ENCODE measurements at places on chromosomes 2 and 18. TPM values are rescaled to one million over a fixed set of nuclear protein-coding genes. Genes with fewer than 3 reads are reported as not detected.
A peak's percentile ranks its signal among the peaks of the same experiment; 100 is the strongest.

- DNase-seq = no peak
Measured at GRCh38 chr2:237134321-237135230, 48.9 kb downstream of the COPS8 start.

DNA sequence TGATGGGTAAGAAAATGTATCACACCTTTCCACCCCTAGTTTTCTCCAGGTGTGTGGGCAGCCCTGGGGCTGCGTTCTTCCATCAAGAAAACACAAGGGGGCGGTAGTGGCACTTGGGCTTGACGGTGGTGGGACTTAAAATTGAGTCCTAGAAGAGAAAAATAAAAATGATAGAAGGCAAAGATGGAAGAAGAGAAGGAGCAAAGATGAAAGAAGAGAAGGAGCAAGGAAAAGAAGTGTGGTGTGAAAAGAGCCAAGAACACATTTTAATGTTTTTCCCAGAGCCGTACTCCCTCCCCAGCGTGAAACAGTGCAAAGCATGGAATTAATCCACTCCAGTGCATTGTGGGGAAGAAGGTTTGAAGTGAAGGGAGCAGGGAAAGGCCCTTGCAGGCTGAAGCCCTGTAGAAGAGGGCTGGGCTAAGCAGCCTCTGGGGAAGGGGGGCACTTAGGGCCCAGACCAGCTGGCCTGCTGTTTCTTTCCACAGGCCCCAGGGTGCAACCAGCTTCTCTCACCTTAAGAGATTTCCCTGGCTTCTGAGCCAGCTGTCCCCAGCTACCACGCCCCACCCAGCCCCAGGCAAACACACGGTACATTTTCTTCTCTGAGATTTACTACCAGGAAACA lies 256.8 kb downstream of the RNF152 start:
- DNase-seq = peak; percentile 68

GRCh38 chr2:118249531-118249930 lies 161.3 kb downstream of the INSIG2 start:
- no peak for DNase-seq

- DNase-seq = no peak
Measured at GRCh38 chr18:30763902-30764350, 278.6 kb downstream of the DSC3 start.

- DNase-seq = no peak
Measured at GRCh38 chr2:158232476-158232875, 130.8 kb downstream of the UPP2 start.

GRCh38 chr2:42141687-42142546 lies 27.2 kb upstream of the EML4 start:
- peak; percentile 75 for DNase-seq

DNA sequence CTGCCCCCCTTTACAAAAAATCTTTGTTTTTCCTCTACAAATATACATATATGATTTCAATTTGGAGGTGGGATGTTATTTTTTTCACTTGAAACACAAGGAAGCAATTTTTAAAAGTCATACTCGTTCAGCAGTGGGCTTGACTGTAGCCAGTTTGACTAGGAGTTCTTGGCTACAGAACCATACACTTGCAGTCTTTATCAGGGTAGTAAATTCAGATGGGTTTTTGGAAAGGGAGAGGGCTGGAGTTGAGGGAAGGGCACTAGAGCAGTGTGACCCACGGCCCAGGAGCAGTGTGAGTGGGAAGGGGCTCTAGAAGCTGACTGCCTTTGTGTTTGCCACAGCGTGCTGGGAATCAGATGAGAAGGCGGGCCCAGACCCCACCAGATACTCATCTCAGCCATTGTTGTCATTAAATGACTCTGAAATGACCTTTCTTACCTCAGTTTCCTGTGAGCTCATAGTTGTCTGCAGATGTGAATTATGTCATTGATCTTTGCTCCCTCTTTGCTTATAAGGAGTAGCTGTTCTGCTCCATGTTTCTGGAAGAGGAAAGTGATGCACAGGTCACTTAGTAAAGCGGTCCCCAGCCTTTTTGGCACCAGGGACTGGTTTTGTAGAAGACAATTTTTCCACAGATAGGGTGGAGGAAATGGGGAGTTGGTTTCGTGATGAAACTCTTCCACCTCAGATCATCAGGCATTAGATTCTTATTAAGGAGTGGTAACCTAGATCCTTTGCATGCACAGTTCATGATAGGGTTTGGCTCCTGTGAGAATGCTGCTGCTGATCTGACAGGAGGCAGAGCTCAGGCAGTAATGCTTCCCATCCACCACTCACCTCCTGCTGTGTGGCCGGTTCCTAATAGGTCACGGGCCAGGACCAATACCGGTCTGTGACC lies 116.8 kb downstream of the SPTBN1 start:
- no peak for DNase-seq

DNA sequence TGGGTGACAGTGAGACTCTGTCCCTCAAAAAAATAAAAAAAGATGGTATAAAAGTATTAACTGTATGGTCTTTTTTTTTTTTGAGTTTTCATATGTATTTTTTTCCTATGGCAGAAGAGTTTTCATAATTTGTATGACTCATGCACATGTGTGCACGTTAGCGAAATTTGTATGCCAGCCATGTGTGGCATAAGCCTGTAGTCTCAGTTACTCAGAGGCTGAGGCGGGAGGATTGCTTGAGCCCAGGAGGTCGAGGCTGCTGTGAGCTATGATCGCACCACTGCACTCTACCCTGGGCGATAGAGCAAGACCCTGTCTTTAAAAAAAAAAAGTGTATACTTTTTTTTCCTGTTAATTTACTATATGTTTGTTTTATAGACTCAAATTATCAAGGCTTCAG lies 160.8 kb downstream of the TGIF1 start:
- DNase-seq = peak; percentile 33

DNA sequence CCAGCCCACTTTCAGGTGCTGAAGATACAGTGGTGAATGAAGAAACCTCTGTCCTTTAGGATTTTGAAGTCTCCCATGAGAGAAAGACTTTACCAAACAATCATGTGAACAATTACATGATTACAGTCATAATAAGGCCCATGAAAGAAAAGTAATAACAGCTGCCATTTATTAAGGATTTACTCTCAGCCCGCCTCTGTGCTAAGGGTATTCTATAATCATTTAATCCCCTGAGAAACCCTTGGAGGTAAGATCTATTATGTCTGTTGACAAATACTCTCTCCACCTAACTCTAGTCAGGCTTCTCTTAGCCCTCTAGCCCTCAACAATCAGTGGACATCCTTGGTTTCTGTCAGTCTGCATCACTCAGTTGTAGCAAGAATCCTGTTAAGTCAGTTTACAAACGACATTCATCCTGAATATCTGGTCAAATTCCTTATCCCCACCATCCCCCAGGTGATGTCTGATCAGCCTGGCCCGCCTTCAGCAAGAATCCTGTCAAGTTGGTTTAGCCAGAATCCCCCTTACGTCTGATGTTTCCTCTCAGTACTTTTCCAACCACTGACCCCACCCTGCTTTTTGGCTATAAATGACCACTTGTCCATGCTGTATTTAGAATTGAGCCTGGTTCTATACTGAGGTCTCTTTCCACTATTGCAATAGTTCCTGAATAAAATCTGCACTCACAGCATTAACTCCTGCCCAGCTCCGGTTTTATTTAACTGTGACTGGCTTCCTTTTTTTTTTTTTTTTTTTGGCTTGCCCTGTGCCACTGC lies 12.2 kb upstream of the SOCS6 start:
- no peak for DNase-seq

DNA sequence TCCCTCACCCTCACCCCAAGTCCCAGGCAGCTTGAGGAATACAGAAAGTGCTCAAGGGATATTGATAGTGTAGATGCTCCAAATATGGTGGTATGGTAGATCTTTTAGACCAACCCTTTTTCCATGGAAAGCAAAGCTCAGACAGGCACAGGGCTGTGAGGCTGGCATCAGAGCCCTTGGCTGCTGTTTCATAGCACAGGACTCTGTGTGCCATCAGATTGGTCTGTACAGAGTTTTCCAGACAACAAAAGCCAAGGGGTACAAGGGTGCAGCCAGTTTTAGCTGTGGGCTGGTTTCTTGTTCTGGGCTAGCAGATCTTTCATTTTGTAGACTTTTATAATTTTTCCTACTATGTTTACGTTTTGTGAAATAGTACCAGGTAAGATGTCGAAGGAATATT lies 296.9 kb upstream of the TNP1 start:
- DNase-seq = no peak

- DNase-seq = no peak
Measured at GRCh38 chr18:27005589-27005988, 140.1 kb upstream of the AQP4 start.

- DNase-seq = no peak
Measured at GRCh38 chr2:210584834-210585233, 28.4 kb downstream of the CPS1 start.

DNA sequence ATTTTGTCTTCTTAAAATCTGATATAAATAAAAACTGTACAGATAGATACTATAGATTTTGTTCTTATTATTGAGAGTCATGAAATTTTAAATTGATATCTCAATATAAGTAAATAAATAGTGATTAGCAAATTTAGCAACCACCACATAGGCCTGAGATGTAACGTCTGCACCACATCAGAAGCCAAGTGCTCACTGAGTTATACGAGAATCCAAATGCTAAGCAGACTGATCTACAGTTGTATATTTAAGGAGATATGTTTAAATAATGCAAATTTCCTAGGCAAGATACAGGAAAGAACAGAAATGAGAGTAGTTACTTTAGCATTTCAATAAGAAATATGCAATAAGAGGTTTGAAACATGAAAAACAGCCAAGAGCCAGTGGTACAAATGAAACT lies 85.2 kb upstream of the UNC80 start:
- no peak for DNase-seq

DNA sequence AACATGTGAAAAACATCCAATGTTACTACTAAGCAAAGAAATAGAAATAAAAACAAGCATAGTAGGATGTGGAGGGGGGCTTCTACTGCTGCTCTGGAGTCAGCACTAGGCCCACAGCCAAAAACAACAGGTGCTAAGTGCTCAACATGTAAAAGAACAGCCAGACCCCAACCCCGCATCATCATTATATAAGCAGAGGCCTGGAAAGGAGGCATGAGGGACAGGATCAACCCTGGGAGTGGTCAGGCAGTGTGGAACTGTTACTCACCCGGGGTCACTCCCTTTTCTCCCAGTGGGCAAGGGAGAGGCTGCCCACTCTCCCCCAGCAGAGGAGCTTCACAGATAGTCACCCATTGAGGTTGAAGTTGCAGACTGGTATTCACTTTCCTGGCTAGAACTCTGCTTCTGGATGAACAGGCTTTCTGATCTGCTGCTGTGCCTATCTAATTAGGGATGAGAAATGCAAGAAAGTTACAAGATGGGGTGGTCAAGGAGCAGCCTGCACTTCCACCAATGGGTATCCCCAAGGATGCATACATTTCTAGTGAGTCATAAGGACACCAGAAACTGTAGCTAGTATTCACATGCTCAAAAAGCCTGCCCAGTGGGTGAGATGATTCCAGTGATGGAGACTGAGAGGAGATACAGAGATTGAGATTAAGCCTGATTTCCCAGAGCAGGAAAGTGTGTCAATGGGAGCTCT lies 480.1 kb upstream of the TCF4 start:
- DNase-seq = no peak

DNA sequence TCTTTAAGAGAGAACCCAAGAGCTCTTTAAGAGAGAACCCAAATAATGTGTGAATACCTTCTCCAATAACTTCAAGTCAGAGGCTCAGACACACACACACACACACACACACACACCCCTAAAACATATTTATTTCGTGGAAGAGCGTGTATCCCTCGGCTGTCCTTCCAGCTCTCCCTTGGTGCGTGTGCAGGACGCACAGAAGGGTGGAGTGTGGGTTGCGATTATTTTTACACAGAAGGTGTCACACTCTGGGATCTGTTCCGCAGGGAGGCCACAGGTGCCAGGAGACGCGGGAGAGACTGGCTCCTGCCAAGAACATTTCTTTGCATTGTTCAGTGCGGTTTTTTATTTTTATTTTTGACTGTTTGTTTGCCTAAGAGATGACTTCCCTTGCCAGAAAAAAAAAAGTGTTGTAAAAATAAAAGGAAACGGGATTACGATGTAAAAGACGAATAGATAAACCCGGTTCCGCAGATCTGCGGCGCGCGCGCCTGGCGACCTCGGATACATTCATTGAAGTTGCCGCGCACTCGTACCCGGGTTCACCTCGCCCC lies 47.3 kb upstream of the ATP6V1B1 start:
- DNase-seq = no peak

DNA sequence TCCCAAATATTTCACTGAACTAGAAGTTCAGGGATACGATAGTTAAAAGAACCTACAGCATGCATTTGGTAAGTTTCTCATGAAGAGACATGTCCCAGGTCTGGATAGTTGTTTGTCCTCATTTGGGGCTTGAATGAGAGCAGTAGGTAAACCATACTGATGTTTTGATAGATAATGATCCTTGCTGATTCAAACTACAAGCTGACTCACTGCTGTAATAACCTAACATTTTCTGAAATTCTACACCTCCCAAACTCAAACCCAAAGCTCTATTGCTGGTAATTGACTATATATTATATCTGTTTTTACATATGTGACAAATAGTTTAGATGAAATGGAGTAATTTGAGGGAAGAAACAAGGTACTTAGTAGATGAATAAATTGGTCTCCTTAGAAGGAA lies 154.1 kb upstream of the BOD1L2 start:
- no peak for DNase-seq

- DNase-seq = peak; percentile 11
Measured at GRCh38 chr2:126802316-126802715, 96.4 kb upstream of the TEX51 start.

DNA sequence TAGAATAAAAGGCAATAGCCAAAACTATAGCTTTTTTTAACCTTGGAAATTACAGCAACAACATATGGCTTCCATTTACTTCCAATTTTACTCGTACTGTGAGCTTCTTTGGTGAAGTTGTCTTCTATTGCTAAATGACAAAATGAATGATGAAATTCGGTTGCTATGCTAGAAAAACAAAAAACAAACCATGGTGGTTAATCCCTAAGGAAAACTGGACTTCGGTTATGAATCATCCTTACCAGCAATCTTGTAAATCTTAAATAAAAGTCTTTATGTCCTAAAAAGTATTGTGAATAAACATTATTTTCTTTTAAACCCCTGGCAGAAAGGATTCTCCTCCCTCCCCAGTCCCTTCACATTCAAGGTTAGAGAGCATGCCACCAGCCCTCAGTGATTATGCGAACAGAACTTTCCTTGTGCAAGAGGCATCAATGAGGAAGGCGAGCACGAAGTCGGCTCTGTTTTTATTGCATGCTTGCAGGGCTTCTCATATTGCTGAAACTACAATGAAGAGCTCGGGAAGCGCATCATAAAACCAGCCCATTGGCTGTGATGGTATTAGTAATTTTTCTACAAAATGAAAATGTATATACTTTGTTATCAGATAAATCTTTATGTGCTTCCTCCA lies 62.9 kb downstream of the ZNF521 start:
- DNase-seq = no peak

The ELOA2 gene
- total RNA-seq = not detected

The MEMO1 gene
- 19.7 TPM for total RNA-seq

The APCDD1 gene
- 20.1 TPM for total RNA-seq

The ST8SIA5 gene
- total RNA-seq = under 0.01 TPM

The RAB6C gene
- 0.36 TPM for total RNA-seq

The LHCGR gene
- not detected for total RNA-seq

The CCDC74A gene
- 20.2 TPM for total RNA-seq

The SCN3A gene
- total RNA-seq = 3.6 TPM

Measured in sigmoid colon (tissue), 7 donors.